ENCODE measurements at places on chromosomes 11 and 22.

DNA sequence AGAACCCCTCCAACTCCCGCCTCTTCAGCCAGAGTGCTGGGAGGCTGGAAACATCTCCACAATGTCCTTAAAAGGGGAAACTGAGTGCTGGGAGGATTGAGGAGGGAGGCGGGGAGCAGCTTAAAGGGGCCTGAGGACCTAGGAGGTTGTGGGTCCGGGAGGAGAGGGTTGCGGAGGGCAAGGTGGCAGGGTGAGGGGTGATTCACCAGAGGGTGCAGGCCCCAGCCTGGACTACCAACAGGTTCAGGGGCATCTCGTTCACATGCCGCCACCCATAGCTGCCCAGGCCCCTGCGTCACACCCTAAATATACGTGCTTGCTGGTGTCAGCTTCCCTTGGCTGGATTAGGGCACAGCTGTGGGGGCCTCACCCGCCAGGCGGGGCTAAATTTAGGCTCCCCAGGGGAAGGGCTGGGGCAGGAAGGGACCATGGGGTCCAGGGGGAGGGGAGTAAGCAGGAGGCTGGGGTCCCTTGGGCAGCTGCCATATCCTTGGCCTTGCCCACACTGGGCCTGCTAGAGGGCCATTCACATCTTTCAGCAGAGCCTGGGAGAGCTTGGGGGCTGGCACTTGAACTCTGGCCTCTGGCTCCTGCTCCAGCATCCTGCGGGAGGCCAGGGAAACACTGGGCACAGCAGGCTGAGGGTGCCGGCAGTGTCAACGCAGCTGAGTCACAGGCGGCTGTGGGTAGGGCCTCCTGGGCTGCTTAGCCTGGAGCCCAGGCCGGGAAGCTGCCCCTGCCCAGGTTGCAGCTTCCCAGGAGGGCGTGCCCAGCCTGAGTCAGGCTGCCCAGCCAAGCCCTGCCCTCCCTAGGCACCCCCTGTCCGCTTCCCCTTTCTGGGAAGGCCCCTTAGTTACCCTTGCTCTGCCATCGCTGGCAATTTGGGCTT is 1.3 kb downstream of the EHBP1L1 start:
- H3K27me3 ChIP-seq = no peaks in the 10 kb centered on the region
- no peak overlapping the region for H3K27ac ChIP-seq
- H3K4me1 ChIP-seq = peaks cover 46% of the 10 kb centered on the region
- peaks cover 1% of the 10 kb centered on the region for H3K36me3 ChIP-seq
- H3K4me3 ChIP-seq = no peak overlapping the region

DNA sequence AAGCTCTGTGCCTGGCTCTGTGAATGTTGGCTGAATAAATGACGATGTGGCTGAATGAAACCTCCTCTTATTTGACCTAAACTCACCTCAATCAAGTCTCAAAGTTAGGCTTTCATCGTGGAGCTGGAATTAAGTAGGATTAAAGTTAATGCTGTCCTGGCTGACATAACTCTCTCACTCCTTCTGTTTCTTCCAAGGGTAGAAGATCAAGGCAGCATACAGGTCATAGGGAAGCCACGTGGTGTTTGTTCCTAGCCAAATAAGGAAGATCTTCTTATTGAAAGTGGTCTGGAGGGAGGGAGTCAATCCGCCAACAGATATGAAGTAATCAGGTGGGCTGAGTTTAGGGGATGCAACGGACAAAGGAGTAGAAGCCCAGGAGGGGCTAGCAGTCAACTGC is 59.5 kb downstream of the TRIM29 start:
- no peaks in the 10 kb centered on the region for H3K27me3 ChIP-seq
- DNase-seq = no peak
- no peak overlapping the region for H3K27ac ChIP-seq
- no peak overlapping the region for H3K4me3 ChIP-seq

GRCh38 chr11:19281041-19281440 is 40.3 kb upstream of the E2F8 start:
- DNase-seq = no peak
- no peaks in the 10 kb centered on the region for H3K36me3 ChIP-seq
- no peaks in the 10 kb centered on the region for H3K27me3 ChIP-seq
- H3K27ac ChIP-seq = no peak overlapping the region
- H3K4me3 ChIP-seq = no peak overlapping the region

GRCh38 chr22:20867179-20868024 is 8.6 kb downstream of the SNAP29 start:
- DNase-seq = no peak
- peak overlapping the region; percentile 82 for H3K27ac ChIP-seq
- H3K4me3 ChIP-seq = no peak overlapping the region
- H3K27me3 ChIP-seq = no peaks in the 10 kb centered on the region

DNA sequence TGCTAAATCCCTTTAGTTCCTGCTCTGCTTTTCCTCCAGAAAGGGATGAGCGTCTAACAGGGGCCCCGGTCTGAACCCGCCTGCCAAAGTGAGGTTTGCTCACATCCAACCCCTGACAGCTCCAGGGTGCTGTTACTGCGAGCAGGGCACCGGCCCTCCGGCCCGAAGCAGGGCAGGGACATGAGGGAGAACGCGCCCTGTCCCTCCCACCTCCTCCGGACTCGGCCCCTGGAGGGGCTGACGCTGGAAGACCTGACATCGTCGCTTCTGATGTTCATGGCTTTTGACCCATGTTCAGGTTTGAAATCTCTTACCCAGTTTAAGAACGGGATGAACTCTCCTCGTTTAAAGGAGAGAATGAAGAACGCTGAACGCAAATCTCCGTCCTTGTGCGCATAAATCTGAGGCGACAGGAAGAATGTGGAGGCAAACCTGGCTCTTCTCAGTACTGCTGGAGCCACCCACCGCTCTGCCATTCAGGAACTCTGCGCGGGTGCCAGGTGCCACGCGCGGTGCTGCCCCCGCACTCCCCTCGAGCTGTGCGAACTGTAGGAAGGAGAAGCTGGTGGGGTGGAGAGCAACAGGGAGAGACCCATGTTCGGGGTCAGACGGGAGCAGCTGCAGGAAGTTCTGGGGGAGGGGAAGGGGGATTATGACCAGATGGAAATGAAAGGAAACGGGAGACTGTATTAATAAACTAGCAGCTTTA is 826 bp upstream of the EEF1G start:
- H3K4me1 ChIP-seq = peaks cover 44% of the 10 kb centered on the region
- peak; percentile 46 for DNase-seq
- H3K36me3 ChIP-seq = peaks cover 17% of the 10 kb centered on the region
- H3K27ac ChIP-seq = peak overlapping the region; percentile 92

Measured in body of pancreas (tissue), 4 donors.